ENCODE measurements at places on chromosomes 13 and 19.

DNA sequence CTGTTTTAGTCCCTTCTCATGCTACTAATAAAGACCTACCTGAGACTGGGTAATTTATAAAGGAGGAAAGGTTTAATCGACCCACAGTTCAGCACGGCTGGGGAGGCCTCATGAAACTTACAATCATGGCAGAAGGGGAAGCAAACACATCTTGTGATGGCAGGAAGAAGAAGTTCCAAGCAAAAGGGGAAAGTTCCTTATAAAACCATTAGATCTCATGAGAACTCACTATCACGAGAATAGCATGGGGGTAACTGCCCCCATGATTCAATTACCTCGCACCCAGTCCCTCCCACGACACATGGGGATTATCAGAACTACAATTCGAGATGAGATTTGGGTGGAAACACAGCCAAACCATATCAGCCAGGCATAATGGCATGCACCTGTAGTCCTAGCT lies 13.0 kb upstream of the STRN4 start:
- DNase-seq, result no peak

DNA sequence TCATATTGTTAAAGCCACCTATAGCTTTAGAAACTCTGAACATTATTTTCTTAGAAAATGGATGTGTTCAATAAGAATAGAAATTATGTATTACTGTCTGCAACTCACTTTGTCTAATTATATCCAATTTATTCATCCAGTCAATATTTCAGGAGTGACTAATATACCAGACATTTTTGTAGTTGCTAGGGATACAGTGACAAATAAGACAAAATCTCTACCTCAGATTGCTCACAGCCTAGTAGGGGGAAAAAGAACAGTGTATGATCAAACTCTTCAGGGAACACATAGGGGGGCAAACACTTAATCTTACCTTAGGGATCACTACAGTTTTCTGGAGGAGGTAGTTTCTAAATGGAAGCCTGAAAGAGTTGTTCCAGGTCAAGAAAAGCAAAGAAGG lies 8.6 kb downstream of the BRCA2 start:
- DNase-seq, result peak; percentile 81

DNA sequence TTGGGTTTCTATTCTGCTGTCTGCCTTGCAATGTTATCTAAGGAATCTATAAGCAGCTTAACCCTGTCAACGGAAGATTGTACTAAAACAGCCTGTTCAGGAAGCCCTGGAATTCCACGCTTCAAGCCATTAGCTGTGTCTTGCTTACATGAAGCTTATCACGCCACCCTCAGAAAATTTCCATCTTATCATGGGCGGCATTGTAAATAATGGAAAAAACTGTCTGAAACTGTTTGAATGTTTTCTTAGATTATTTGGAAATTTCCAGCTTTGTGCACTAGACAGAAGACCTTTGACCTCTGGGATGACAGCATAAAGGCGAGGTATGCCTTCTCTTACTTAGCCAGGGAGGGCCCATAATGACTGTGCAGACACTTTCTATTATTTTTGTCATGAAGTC lies 319.7 kb downstream of the KCNRG start:
- no peak for DNase-seq

DNA sequence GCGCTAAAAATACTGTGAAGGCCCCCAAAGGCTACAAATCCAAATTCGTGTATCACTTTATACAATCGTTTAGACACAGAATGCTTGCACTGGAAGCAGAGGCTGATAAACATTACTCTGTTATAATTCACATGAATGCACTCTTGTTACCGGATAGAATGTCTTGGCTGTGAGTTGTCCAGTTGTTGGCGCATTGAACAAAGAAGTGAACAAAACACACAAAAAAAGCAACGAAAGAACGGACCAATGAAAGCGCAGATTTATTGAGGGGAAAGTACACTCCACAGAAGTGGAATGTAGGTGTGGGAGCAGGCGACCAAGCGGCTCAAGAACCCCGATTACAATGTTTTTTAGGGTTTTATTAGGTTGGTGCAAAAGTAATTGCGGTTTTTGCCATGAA lies 529 bp upstream of the ZNF418 start:
- no peak for DNase-seq

DNA sequence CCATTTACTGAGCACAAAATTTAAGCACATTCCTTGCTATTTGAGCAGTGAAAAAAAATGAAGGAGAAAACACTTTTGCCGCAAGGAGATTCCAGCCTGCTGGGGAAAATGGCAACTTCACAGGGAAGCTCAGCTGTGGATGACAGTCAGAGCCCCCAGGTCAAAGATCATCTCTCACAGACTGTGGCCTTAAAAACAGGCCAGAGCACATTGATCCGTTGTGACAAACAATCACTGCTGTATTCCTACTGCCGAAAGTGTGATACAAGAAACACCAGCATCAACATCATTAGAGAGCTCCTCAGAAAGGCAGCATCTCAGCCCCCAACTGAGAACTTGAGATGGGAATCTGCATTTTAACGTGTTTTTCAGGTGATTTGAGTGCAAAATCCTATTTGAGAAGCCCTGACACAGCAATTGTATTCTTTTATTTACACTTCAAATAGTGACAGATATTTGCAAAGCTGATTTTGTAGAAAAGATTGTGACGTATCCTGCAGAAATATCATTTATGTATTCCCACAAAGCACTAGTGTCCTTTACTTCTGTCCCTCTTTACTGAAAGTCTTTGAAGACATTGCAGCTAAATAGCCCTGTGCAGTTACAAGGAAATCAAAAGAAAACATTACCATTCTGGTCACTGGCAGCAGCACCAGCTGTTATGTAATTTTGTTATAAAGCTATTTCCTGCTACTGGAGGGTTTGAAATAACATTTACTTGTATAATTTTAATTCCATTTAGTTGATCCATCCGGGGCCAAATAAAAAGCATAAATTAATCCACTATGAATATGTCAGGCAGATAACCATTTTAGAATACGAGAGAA lies 652.0 kb downstream of the LIG4 start:
- DNase-seq, result no peak

DNA sequence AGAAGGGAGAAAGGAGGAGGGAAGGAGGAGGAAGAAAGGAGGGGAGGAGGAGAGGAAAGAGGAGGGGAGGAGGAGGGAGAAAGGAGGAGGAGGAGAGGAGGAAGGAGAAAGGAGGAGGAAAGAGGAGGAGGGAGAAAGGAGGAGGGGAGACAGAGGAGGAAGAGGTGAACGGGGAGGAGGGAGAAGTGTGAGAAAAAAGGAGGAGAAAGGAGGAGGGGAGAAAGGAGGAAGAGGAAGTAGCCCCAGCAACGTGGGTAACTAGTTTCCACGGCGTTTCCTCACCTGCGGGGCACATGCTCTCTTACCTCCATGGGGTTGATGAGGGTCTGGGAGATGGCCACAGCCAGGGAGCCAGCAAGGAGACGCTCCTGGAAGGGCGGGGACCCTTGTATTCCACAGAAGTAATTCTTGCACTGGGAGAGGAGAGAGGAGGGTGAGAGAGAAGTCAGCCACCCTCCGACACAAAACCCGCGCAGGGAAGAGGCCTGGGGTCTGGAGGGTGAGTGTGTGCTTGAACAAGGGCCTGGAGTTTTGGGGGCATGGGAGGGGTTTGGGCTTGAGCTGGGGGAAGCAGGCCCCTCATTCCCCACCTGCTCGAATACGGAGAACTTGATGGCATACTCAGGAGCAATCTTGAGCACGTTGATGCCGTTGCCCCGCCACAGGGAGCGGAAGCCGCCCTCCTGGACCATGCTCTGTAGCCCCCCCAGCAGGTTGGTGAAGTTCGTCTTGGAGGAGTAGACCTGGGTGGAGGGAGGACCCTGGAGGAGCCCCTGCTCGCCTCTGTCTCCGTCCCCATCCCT lies 3.9 kb downstream of the SLC25A41 start:
- DNase-seq, result no peak

DNA sequence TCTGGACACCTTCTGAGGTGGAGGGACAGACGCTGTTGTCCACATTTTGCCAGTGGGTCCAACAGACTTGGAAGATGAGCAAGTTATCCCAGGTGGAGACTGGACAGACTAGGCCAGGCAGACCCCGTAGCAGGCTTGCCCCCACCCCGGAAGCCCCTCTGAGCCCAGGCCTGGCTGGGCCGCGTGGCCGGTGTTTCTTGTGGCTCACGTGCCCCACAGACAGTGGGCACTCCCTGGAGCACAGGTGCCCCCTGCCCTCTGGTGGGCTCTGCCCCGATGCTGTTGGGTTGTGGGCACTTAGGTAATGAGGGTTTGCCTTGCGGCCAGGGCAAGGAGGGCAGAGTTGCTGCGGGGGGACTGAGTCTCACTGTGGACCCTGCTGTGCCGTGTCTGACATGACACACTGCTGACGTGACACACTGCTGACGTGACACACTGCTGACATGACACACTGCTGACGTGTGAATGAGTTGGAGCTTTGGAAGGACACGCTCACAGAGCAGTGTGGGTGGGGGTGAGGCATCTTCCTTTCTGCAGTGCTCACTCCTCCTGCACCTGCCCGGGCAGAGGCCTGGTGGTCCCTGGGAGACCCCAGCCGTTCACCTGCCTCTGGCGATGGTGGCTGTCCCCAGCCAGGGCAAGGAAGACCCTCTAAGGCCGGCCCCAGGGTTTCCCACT lies 25.1 kb downstream of the DOT1L start:
- DNase-seq, result peak; percentile 24

DNA sequence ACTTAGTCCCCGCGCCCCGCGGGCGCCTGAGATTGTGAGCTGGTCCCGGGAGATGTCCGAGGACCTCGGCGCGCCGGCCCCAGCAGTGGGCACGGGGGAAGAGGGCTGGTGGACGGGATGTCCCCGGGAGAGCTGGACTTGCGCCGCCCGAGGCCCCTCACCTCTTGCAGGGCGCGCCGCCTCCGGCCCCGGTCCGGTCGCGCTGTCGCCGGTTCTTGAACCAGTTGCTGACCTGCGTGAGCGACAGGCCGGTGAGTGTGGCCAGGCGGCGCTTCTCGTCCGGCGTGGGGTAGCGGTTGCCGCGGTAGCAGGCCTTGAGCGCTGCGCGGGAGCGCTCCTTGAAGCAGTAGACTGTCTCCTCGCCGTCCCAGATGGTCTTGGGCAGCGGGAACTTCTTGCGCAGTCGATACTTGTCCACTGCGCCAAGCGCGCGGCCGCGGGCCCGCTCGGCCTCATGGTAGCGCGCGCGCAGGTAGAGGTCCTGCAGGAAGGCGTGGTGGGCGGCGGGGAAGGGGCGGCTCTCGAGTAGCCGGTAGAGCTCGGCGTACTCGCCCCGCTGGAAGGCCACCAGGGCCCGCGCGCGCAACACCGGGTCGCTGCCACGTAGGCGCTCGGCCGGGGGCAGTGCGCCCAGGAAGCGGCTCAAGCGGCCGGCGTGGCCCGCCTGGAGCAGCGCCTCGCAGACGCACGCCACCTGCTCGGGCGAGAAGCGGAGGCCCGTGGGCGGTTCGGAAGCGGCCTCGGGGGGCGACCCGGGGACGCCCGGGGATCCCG lies 984 bp downstream of the SIX5 start:
- peak; percentile 73 for DNase-seq

GRCh38 chr13:100506154-100506553 lies 82.4 kb downstream of the GGACT start:
- DNase-seq, result no peak

GRCh38 chr19:35462476-35462953 lies 14.5 kb downstream of the FFAR2 start:
- no peak for DNase-seq

DNA sequence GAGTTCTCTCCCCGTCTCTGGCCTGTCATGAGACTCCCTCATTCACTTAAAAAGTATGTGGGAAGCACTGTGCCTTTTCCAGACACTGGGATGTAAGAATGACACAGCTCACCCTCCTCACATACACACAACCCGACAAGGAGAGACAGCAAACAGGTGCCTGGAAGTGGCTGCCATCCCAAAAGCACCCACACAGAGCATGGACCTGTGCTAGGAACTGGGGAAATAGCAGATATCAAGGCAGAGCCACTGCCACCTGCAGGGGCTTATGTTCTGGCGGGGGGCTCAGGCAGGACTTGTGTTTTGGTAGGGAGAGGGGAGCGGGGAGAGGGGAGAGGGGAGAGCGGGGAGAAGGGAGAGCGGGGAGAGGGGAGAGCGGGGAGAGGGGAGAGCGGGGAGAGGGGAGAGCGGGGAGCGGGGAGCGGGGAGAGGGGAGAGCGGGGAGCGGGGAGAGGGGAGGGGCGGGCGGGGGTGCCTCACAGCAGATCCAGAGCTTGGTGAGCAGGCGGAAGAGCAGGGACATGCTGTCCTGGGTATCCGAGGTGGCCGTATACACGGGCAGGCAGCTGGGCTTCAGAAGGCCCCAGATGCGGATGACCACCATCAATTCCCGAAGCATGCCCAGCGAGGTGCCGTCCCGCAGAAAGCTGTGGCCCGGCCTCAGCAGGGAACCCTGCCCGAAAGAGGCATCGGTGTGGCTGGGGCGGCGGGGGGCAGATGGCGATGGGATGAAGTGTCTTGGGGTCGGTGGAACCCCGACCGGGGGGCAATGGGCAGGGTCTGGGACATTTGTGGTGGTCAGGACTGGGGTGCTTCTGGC lies 12.2 kb downstream of the CFD start:
- DNase-seq, result no peak

DNA sequence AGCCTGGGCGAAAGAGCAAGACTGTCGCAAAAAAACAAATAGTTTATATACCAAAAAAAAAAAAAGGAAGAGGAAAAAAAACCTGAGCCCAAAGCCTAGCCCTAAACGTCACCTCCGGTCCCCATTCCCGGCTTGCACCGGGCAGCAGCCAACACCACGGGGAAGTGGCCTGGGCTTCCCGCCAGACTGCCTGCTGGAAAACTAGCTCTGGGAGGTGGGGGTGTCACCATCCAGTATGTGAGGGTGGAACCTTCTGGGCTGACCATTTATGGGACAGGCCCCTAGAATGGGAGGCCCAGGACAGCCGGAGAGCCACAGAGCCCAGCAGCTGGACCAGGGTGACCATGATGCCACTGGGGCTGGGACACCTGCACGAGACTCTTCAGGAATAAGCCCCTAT lies 37.3 kb downstream of the IL12RB1 start:
- peak; percentile 60 for DNase-seq

- DNase-seq, result no peak
Measured at GRCh38 chr13:21219036-21219381, 42.6 kb downstream of the MRPL57 start.

- peak; percentile 32 for DNase-seq
Measured at GRCh38 chr13:39485314-39485700, 117.7 kb downstream of the LHFPL6 start.

- DNase-seq, result no peak
Measured at GRCh38 chr19:50877338-50877737, 4.1 kb downstream of the KLK2 start.

GRCh38 chr13:113904411-113904810 lies 40.5 kb upstream of the GAS6 start:
- DNase-seq, result peak; percentile 57

DNA sequence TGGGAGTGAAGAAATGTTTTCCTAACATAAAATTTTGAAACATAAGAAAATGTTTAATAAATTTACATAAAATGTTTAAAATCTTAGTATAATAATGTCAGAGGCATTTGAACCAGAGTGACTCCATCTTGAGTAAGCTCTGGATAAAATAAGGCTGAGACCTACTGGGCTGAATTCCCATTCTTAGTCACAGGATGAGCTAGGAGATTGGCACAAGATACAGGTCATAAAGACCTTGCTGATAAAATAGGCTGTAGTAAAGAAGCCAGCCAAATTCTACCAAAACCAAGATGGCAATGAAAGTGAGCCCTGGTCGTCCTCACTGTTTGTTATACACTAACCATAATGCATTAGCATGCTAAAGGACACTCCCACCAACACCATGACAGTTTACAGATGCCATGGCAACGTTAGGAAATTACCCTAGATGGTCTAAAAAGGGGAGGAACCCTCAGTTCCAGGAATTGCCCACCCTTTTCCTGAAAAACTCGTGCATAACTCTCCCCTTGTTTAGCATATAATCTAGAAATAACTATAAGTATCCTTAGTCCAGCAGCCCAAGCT lies 1184.0 kb downstream of the UQCRFS1 start:
- no peak for DNase-seq

GRCh38 chr13:34900288-34900739 lies 41.8 kb upstream of the NBEA start:
- no peak for DNase-seq

Measured in AG10803 (cell line).